ENCODE measurements at places on chromosomes 7 and 10.

GRCh38 chr7:7639847-7640220, 718 bp upstream of the UMAD1 start:
- peak; percentile 17 for DNase-seq

GRCh38 chr7:24831240-24831639, 74.0 kb upstream of the GSDME start:
- DNase-seq = no peak

DNA sequence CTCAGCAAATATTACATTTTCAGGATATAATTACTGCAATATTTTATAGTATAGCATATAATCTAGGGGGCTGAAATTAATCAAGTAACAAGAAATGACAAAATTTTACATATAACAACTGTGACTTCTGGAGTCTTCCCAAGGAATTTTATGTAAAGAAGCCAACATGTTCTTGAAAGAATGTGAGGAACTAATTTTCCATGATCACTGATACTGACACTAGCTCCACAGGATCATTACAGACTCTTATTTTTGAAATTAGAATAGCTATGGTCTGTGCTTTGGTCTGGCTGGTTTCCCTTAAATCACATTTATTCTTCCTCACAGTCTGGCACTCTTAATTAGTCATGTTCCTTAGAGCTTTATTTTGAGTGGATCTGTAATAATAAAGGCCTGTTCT, 267.7 kb upstream of the SEMA3A start:
- DNase-seq = no peak

DNA sequence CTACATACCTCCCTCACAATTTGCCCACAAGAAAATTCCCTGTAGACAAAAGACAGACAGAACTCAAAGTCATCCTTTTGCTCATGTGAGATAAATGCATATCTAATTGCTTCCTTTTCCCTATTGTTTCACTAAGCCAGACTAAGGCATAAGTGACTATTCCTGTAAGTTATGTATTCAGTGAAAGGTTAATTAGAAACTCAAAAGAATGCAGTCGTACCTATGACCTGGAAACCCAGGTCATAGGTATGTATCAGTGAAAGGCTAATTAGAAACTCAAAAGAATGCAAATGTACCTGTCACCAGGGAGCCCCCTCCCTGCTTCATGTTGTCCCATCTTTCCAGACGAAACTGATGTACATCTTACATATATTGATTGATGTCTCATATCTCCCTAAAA, 10.3 kb upstream of the GARS1 start:
- DNase-seq = no peak

DNA sequence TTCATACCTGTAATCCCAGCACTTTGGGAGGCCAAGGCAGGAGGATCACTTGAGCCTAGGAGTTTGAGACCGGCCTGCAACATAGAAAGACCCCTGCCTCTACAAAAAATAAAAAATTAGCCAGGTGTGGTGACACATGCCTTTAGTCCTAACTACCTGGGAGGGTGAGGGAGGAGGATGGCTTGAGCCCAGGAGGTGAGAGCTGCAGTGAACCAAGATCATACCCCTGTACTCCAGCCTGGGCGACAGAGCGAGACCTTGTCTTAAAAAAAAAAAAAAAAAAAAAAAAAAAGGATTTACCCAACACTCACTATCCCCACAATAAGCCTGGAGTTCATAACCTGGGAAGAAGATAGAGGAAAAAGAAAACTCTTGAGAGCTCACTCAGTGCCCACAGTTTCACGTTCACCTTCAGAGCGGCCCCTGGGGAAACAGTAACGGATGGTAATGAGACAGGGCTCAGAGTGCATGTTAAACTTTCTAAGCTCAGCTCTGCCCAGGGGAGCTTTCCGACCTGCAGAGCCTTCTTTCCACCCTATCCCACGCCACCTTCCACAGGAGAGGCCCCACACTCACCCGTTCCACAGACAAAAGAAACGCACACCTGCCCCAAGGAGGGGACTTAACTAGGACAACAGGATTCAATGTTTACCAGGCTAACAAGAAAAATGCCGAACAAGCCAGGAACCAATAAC, 259.8 kb upstream of the KLF14 start:
- DNase-seq = no peak

DNA sequence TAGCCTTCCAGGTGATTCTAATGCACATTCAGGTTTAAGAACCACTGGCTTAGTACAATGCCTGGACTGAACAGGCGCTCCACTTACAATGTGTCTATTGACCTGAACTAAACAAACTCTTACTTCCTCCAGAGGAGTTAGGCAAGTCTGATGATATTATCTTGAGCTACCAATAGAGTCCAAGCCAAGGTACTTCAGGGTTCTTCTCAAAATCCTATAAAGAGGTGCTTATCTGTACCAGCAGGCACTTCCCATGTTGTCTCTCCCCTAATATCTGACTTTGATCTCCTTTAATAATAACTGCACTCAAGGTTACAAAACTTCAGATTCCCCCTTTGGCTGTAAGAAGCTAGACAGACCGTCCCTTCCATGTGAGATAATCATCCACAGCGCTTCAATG, 157.0 kb upstream of the SVIL start:
- DNase-seq = no peak

GRCh38 chr7:51369746-51370145, 53.1 kb upstream of the COBL start:
- no peak for DNase-seq

DNA sequence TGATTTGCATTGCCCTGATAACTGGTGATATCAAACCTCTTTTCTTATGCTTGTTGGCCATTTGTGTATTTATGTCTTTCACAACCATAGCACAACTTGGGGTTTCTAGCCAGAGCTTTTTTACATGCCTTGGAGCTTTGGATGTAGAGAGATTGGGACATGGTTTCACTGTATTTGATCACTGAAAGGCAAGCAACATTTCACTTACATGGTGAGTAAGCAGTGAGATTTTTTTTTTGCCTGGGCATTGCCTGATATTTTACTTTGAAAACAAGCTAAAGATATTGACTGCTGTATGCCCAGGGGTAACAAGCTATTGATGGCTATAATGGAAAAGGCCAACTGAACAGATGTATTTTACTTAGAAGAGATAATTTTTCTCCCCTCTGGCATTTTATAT, 259.0 kb downstream of the PHTF2 start:
- no peak for DNase-seq
